Esophagus muscularis mucosa (tissue), 4 donors: ENCODE measurements at places on chromosomes 5 and 9.

DNA sequence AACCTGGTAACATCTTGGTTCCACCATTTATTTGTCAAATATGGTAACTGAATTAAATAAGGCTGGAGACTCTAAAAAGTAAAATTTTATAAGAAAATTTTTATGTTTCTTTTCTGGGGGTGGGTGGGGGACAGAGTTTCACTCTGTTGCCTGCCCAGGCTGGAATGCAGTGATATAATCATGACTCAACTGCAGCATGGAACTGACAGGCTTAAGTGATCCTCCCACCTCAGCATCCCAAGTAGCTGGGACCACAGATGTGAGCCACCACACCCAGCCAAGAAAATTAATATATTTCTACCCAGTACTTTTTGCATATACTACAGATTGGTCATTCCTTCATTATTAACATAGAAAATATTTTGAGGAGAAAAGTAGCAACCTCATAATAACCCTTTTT, 216.9 kb downstream of the DEPDC1B start:
- no peak for DNase-seq

GRCh38 chr5:151078490-151079262, 2.2 kb downstream of the TNIP1 start:
- no peak for DNase-seq

GRCh38 chr5:177312649-177313181, 1.0 kb upstream of the MXD3 start:
- no peak for DNase-seq

DNA sequence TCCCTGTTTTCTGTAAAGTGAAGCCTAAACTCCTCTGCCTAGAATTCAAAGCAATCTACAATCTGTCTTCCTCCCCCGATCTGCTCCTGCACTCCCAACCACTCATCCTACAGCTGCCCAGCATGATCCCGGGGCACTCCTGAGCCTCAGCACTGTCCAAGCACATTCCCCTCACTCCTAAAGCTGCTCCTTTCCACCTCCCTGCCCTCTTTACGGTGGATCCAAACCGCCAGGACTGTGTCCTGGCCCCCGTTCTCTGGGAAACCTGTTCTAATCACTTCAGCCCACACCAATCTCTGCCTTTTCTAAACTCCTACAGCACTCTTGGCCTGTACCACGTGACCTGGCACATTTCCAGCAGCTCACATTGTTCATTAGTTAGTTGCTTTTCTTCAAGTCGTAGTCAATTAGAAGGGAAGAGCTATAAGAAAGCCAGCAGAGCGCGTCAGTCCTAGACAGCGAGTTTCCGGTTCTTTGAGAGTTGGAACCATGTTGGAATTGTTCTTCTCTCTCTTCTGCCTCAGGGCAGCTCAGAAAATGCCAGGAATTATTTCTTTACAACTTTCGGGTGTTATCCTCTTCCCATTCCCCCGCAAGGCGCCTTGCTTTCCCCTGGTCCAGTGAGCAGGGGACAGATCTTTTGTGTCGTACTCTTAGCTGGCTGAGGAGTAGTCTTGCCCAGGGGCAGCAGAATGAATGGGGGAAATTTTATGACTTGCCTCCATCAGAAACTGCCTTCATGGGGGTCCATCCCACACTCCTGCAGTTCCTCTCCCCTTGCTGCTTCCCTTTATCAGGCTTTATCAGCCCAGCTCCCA, 60.7 kb downstream of the NRG2 start:
- DNase-seq, result no peak

DNA sequence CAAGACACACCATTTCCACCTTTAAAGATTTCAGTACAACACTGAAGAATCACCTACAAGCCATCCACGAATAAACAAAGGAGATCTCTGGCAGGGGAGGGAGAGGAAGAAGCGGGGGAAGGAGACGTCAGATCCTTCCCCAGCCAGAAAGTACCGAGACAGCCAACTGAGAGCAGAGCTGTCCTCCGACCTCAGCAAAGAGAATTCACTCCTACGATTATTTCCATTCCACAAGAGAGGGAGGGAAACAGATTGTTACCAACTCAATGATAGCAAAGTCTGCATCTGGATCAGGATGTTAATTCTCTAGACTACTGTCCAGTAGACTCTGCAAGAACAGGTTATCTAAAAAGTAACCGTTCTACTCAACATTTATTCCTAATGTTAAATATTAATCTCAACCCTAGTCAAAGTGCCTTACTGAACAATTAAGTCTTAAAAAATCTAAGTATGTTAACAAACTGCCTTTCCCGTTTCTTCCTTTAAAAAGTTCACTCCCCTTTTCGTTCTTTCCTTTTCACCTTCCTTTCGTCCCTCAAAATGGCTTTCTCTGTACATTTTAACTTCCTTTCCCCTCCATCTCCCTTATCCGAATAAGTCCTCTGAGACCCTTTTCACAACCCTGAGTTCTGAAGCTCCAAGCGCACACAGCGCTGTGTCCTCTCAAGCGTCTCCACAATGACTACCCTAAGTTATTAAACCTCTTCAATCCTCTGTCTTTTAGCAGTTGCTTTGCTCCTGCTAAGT, 1.4 kb downstream of the CHD1 start:
- no peak for DNase-seq

GRCh38 chr9:134061688-134062371, 6.0 kb downstream of the BRD3 start:
- DNase-seq, result no peak

GRCh38 chr5:113267361-113267900, 167.4 kb downstream of the TSSK1B start:
- DNase-seq, result no peak

DNA sequence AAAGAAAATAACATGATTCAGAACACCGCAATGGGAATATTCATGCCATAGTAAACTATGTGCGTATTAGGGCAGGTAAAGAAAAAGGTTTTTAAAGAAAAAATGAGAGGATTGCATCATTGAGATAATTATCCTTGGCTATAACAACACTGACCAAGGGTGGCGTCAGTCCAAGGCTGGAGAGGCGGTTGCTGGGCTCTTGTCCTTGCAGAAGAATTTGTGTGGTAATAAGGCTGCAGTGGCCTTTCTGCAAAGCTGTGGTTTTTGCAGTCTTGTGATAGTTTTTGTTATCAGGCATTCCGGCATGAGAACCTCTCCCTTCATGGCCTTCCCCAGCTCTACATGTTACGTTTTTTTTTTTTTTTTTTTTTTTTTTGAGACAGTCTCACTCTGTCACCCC, 14.0 kb downstream of the BOD1 start:
- no peak for DNase-seq

DNA sequence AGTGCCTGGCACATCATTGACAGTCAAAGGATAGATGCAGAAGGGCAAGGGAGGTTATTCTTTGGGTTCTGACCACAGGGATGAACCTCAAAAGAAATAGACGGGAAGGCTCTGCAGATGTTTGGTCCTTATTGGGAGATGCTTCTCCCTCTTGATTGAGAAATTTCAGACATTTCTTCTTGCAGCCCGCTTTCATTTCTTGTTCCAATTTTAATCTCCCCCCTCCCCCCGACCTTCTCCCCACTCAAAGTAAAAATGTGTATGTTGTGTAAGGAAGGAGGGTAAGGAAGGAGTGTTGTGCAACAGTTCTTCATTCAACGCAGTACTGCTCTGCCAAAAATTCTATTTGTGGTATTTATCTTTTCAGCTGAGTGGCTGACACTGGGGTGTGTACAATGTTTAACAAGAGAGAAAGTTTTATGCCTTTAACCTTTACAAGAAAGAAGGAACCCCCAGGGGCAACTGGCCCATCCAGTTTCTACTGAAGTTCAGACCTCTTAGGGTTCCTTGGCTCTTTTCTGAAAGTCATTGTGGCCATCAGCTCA, 46.3 kb upstream of the TNFSF15 start:
- DNase-seq, result peak; percentile 66

GRCh38 chr5:138755084-138755748, 2.0 kb downstream of the CTNNA1 start:
- no peak for DNase-seq

GRCh38 chr9:116589392-116590354, 97.4 kb upstream of the TRIM32 start:
- no peak for DNase-seq

DNA sequence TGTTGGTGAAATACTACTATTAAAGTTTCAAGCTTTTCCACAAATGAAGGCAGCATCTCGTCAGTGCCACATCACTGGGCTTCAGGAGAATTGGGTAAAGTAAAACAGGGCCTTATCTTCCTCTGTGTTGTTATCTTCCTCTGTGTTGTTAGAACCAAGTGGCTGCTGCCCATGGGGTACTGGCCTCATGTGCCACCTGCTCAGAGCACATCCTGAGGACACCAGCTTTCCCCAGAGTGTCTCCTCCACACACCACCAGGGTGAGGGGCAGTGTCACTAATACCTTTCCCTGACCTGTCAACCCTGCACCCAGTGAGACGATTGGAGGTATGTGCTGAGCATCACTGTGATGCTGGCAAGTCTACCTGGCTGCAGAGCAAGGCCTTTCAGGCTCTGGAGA, 499.9 kb downstream of the SEMA5A start:
- DNase-seq, result peak; percentile 55

DNA sequence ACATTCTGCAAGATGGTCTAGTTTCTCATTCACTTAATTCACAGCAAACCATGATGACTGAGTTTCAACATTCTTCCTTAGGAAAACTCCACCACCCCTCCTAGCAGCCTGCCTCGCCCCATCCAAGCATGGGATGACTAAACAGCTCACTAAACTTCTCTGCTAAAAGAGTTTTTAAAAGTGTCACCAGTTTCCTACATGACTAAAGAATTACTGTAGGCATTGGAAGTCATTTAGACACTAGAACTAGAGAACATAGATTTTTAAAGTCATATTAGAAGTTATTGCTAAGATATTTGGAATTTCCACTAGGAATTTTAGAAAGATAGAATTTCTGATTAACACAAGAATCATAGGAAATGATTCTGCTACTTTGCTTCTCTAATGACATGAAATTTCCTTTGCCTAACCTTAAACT, 5.5 kb upstream of the ESM1 start:
- no peak for DNase-seq

- no peak for DNase-seq
These were observed 1.8 kb downstream of the KLF4 start for GRCh38 chr9:107487521-107488374.

GRCh38 chr9:72445306-72445995, 76.0 kb upstream of the TMC1 start:
- no peak for DNase-seq

DNA sequence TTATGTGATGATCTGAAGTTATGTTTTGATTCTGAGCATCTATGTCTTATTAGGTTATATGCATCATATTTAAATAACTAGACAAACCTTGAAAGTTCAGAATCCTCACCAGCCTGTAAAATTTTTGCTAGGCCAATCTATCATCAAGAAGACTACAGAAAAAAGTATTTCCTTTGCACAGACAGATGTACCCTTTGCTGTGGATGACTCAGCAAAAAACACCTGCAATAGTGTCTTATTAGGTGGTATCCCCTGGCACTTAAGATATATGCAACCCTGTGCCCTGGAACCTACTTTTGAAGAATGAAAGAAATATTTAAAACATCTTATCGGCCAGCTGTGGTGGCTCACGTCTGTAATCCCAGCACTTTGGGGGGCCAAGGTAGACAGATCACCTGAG, 130.6 kb downstream of the SLF1 start:
- DNase-seq, result no peak

- no peak for DNase-seq
These were observed 4.3 kb downstream of the NHP2 start for GRCh38 chr5:178149199-178149932.

- no peak for DNase-seq
These were observed 274.5 kb downstream of the MAST4 start for GRCh38 chr5:66870708-66871107.

DNA sequence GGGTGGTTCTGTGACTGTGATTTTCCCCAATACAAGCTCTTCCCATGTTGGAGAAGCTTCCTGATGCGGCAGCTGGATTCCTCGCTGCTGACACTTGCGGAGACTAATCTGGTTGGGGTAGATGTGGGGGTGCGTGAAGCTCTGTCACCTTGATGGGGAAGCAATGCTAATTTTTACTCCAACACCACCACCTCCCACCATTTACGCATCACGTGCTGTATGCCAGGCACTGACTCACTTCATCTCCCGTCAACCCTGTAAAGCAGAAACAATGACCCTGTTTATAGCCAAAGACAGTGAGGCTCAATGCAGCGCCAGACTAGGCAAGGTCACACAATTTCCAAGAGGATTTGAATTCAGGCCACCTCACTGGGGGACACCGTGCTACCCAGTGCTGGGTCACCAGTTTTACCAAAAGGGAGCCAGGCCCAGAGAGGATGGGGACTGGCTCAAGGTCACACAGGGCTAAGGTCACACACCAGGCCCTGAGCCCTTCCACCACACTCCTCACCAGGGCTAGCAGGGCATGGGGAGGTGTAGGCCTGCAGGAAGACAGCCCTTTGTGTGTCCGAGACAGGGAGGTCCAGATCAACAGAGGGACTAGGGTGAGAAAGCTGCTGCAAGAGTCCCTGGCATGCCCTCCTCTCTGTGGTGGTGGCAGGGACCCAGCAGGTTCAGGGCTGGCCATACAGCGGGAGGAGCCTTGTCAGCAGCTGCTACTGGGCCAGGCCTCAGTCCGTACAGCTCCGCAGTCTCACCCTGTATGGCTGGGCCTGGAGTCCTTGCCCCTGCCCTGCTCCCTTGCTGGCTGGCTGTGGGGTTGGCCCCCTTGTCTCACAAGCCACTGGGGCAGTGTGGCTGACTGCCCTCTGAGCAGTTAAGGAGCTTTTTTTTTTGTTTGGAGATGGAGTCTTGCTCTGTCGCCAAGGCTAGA, 3.3 kb downstream of the STKLD1 start:
- no peak for DNase-seq

DNA sequence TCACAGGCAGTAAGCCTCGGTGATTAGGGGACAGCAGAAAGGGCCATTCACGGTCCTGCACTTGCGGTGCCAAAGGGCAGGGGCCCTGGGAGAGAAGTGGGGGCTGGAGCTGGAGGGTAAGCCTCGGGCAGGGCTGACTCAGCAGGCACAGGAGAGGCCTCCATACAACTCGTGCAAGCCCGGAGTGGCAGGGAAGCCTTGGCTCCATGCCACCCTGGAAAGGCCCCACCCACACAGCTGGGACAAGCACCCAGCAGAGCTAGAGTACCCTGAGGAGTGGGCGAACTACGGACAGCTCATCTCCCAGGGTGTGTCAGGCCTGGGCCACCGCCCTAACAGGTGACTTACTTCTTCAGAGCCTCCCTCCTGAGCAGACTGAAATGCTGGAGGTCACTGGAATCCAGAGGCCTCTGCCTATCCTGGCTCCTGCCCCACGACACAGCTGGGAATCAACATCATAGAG, 5.6 kb upstream of the CAMK2A start:
- no peak for DNase-seq

- no peak for DNase-seq
These were observed 604.4 kb downstream of the PRELID2 start for GRCh38 chr5:145230781-145231180.

DNA sequence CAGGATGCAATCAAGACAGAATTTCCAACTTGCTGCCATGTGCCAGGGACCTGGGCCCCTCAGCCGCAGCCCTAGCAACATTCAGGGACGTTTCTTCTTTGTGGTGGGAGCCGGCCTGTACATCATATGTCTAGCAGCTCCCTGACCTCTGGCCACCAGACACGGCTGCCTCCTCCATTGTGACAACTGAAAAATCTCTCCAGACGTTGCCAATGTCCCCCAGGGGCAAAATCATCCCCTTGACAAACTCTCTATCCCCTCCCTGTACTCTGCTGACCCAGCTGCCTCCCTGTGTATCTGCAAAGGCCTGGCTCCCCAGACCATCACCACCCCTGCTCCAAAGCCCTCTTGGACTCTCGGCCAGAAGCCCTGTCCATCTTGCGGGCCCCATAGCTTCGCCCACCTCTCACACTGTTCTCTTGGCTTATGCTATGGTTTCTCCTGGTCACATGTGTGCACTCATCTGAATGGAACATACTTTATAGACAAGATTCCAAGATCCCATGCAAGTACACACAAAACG, 40.8 kb downstream of the BICD2 start:
- DNase-seq, result no peak

- DNase-seq, result no peak
These were observed 274.9 kb downstream of the AUH start for GRCh38 chr9:91086657-91087461.
